ENCODE measurements at places on chromosomes 16 and 17.

DNA sequence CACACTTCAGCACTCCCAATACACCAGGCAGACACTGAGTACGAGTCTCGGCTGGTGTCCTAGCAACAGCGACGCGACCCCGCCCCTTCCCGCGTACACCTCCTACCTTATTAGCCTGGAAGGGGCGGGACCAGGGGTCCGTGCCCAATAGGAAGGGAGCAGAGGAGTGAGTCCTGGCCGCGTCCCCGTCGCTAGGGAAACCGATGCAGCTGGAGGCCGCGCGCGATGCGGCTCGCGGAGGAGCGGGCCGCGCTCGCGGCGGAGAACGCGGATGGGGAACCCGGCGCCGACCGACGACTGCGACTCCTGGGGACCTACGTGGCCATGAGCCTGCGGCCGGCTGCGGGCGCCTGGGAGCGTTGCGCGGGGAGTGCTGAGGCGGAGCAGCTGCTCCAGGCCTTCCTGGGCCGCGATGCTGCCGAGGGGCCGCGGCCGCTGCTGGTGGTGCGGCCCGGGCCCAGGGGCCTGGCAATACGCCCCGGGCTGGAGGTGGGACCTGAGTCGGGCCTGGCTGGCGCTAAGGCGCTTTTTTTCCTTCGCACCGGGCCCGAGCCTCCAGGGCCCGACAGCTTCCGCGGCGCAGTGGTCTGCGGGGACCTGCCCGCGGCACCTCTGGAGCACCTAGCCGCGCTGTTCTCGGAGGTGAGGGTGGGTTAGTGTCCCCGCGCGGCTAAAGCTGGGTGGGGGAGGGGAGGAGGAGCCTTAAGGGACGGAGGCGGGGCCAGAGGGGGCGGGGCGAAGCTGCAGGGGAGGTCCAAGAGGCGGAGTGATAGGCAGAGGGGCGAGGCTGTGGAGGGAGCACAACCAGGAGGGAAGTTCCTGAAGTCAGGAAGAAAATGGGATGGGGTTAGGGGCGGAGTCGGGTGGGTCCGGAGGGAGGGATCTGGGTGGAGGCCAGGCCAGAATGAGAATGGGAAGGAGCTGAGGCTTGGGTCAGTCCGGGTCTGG, at the start of gene DNAH9:
DNAH9 (plus strand) TSS at position 197 of the 948 bp plus-strand sequence; CDS start at position 226, 29 bp downstream.
- DNase-seq, result no peak

- DNase-seq, result no peak
These were observed 75.1 kb downstream of the CYTH1 start for GRCh38 chr17:78707016-78707415.

DNA sequence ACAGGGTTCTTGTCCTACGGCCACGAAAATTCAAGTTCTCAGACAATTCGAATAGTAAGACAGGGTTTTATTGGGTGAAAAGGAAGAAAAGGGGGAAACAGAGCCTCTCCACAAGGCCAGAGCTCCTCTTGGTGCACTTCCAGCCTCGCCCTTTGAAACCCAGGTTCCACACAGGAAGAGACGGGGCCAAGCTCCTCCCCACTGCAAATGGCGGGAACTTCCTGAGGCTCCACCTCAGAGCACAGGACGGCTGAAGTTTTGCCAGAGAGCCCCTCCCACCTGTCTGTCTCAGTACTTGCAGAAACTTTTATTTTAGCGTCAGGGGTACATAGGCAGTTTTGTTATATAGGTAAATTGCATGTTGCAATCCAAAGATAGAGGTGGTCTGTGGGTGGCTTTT, 165.7 kb upstream of the CDH8 start:
- no peak for DNase-seq

DNA sequence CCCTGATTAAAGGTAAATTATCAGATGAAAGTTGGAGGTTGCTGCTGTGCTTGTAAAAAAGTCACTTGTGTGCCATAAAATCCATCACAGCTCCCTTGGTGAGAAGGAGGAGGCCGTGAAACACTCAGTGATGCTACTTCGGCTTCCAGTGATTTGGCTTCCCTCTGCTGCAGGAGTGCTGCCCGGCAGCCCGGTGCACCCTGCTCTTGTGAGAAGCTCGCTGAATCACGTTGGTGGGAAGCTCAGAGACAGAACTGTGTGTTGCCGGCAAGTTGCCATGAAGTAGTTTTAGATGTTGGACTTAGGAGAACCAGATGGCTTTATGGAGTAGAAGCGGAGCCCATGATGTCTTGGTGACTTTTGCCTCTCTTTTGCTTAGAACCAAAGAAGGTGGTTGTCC, 33.3 kb downstream of the MSI2 start:
- DNase-seq, result no peak

DNA sequence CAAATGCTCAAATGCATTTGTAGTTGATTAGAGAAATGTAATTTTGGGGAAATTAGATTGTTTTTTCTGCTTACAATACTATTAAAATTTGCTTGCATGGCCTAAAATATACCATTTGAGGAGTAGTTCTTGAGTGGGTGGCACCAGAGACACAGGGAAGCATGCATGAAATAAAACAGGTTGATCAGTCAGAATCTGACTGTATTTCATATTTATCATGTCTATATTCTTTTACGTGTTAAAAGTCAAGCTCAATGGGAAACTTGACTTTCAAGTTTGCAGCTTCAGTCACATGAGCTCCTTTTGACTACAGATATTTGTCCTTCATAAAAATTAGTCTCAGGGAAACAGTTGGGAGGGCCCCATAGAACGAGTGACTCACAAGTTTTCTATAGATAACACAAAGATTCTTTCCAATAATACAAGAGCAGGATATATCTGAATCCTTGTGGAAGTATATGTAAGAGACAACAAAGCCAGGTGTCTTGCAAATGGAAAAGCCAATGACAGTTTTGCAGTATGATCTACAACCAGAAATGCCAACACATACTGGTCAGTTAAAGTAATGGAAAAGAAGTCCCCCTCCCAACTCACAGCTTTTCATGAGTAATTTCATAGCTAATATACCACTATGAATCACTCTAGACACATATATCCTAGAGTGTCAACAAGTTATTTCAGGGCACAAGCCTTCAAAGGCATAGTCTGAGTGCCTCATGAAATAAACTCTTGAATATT, 42.2 kb upstream of the CORO6 start:
- DNase-seq, result no peak

DNA sequence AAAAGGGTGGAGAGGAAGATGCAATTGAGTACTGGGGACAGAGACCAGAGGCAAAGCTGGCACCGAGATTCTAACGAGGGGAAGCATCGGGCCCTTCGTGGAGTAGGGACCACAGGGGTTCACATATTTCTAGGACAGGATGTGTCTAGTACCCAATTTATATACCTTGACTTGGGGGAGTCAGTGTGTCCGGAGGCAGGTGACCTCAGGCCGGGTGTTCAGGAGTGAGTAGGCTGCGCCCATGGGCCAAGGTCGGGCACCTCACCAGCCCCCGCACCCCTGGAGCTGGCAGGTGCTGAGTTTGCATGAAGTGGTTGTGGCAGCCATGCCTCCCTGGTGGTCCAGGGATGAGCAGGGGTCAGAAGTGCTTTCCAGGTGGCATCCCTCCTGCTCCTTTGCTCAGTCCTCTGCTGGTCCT, 8.6 kb upstream of the NXPH3 start:
- DNase-seq, result no peak

- no peak for DNase-seq
These were observed 42.7 kb downstream of the DYNLRB2 start for GRCh38 chr16:80583466-80583865.

- no peak for DNase-seq
These were observed 527 bp downstream of the TRAF4 start for GRCh38 chr17:28744104-28744971.

GRCh38 chr16:82824408-82824807, 197.6 kb downstream of the CDH13 start:
- no peak for DNase-seq

GRCh38 chr17:51439395-51440229, 179.3 kb downstream of the UTP18 start:
- DNase-seq, result no peak

DNA sequence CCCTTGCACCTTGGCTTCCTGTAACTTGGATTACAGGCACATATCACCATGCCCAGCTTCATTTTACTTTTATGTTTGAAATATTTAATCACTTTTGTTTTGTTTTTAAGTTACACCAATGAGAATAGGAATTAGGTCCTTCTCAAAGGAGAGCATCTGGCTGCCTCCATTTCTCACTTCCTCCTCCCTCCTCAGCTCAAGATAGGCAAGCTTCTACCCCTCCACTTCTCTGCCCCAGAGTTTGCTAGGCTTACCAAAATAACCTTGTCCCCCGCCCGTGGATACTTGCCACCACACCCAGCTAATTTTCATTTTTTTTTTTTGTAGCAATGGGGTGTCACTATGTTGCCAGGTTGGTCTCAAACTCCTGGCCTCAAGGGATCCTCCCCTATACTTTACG, 17.9 kb downstream of the GABARAPL2 start:
- DNase-seq, result no peak

- DNase-seq, result no peak
These were observed 6.4 kb downstream of the LIMD2 start for GRCh38 chr17:63693411-63694113.

GRCh38 chr17:48012654-48013053, 24.9 kb downstream of the COPZ2 start:
- no peak for DNase-seq

- no peak for DNase-seq
These were observed 1.5 kb upstream of the OSGIN1 start for GRCh38 chr16:83951544-83951943.

GRCh38 chr16:88686439-88687253, at the start of gene SNAI3:
Gene SNAI3, minus strand, starts transcription at chr16:88686507. Its CDS starts 101 bp downstream, at chr16:88686406.
- peak; percentile 93 for DNase-seq

GRCh38 chr16:9125658-9126505, 34.4 kb downstream of the HAPSTR1 start:
- DNase-seq, result no peak

GRCh38 chr17:17361867-17362539, 58.8 kb downstream of the NT5M start:
- DNase-seq, result no peak

GRCh38 chr17:14575471-14575953, 274.6 kb downstream of the HS3ST3B1 start:
- DNase-seq, result no peak

DNA sequence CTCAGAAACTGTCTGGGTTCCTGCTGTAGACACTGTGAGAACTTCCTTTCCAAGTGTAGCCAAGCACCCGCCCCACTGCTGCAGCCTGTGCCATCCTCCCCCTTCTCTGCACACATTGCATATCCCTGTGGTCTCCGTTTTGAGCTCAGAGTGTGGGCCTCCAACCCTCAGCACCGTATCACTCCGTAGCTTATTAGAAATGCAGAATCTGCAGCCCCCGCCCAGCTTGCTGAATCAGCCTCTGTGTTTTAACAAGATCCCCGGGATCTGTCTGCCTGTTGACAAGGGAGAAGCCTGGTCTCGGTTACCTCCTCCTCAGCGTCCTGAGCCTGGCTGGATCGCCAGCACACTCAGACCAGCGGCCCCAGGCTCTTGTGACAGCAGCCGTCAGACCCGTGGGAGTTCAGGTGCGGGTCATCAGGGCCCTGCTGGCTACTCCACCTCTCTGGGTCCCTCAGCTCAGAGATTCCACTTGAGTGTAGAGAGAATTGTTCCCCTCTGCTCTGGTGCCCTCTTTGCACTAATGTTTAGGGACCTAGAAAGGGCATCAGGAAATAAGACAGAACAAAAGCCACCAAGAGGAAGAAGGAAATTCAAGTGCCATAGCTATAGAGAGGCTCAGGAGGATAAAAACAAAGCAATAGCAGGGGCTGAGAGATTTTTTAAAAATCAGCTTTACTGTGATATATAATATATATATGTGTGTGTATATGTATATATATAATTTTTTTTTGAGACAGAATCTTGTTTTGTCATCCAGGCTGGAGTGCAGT, 92.3 kb downstream of the PITPNC1 start:
- no peak for DNase-seq

GRCh38 chr17:73617501-73617900, 26.7 kb downstream of the SDK2 start:
- DNase-seq, result no peak

- no peak for DNase-seq
These were observed 2.0 kb upstream of the TMEM11 start for GRCh38 chr17:21215935-21216334.

- no peak for DNase-seq
These were observed 61.4 kb downstream of the KATNIP start for GRCh38 chr16:27611340-27611739.

GRCh38 chr16:73216932-73217331, 169.0 kb upstream of the ZFHX3 start:
- no peak for DNase-seq

- DNase-seq, result no peak
These were observed 75.4 kb downstream of the HLF start for GRCh38 chr17:55340176-55340575.

DNA sequence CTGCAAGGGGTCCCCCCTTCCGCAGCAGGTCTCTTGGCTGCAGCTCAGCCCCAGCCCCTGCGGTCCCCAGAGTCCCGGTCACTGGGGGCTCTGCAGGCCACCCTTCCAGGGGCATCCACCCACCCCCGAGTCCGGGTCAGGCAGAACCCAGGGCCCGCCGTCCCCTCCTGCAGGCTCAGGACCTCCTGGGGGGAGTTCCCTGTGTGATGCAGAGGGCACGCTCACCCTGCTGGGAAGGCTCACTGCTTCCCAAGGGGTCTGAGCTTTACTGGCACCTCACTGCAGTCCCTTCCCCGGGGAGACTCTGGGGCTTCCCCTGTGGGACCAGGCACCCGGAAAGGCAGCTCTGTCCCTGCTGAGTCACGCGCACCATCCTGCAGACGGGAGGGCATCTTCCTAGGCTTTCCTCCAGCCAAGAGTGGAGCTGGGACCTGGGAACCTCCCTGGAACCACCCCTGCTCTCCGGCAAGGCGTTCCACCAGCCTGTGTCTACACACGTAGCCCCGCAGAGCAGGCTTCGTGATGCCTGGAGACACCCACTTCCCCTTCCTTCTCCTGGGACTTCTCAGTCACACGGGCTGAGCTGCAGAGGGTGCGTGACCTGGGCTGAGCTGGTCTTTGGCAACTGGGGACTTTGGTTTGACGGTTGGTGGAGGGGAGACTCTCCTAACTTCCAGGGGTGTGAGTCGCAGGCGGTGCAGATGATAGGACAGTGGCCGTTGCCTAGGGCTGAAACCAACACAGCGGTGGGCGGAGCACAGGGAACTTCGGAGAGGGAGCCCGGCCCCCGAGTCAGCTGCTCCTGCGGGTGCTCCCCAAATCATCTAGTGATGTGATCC, 23.4 kb downstream of the SLC25A10 start:
- no peak for DNase-seq

- no peak for DNase-seq
These were observed 29.0 kb upstream of the EMP2 start for GRCh38 chr16:10609402-10609774.

GRCh38 chr16:88649195-88649923, 1.5 kb downstream of the CYBA start:
- DNase-seq, result no peak

- DNase-seq, result peak; percentile 8
These were observed 180.8 kb downstream of the RBFOX1 start for GRCh38 chr16:7513429-7513828.

DNA sequence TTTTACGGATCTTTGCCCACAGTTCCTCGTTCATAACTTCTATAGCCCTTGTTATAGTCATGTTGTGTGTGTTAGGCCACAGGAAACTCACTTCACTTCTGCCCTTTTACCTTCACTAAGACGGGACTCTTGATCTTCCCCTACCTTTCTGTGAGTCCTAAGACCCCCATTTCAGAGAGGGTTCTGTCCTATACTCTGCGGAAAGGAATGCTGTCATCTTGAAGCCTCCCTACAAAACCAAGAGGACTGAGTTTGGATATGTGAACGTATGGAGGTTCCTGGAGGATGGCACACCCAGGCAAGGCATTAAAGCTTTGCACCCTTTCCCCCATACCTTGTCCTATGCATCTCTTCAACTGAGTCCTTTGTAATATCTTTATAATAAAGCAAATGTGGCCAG, 3.7 kb downstream of the UBB start:
- DNase-seq, result no peak

Measured in HEK293T (cell line).